CD4-positive, alpha-beta T cell (primary cell): ENCODE measurements at places on chromosomes 1 and 21. TPM values are rescaled to one million over a fixed set of nuclear protein-coding genes. Genes with fewer than 3 reads are reported as not detected.

TMEM63A gene
- total RNA-seq = 199 TPM

OR2M3 gene
- total RNA-seq = not detected

DNA sequence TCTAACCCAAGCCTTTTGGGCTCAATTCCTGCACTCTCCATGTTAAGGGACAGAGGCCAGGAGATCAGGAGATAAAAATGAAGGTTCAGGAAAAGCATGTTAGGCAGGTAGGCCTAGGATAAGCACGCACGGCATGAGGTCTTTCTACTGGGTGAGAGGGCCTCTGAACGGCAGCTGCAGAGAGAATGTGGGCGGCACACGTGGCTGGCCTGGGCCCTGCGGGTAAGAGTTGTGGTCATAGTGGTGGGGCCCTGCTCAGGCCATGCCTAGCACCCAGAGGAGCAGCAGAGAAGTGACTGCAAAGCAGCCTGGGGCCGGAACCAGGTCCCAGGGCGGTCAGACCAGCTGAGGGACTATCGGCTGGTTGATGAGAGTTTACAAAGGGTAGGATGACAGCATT, 7.5 kb upstream of the FOXO6 start:
- no peak for DNase-seq

DNA sequence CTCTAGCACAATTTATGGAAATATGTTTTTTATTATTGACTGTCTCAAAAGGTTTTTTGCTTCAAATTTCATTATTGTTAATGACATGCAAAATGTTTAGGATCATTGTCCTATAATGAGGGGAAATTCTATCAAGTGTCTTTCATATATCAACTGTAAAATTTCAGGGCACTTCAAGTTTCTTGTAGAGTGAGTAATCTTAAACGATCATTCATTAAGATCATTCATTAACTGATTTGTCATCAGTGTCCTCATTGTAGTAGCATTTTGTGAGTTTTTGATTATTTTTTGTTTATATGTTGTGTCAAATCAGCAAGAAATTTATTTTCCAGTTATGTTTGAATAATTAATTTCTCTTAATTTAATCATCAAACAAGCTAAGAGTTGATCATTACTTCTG, 111.8 kb upstream of the PRDX6 start:
- no peak for DNase-seq

- no peak for DNase-seq
Measured at GRCh38 chr1:53947172-53947907, 1.2 kb downstream of the LRRC42 start.

S100B gene
- 0.52 TPM for total RNA-seq

PGLYRP4 gene
- total RNA-seq = not detected

GRCh38 chr1:179883745-179884138, 1.7 kb downstream of the TOR1AIP1 start:
- peak; percentile 37 for DNase-seq

S100A6 gene
- 175 TPM for total RNA-seq

GRCh38 chr21:37449302-37449937, 82.8 kb downstream of the DYRK1A start:
- DNase-seq = no peak

CD1B gene
- total RNA-seq = not detected

FBXO2 gene
- 3.7 TPM for total RNA-seq

DNA sequence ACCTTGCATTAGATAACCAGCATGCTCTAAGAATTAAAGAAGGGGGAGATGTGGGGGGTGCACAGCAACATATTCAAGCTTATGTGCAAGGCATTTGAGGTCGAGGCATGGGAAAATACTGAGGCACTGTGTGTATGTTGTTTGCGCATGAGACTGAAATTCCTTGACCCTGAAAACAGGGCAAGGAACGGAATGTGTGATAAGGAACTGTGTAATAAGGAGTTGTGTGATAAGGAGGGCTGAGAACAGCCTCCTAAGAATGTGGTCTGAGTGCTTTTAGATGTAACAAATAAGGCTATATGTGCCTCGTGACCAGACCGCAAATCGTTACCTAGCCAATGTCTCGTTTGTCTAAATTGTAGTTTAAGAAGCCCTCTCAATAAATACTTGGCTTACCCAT, 26.5 kb upstream of the ITLN1 start:
- DNase-seq = no peak

- DNase-seq = no peak
Measured at GRCh38 chr1:151972542-151973248, 21.0 kb downstream of the S100A10 start.

GRCh38 chr1:203186446-203187303, at the start of gene CHI3L1:
Gene CHI3L1 (minus strand): TSS chr1:203186704. CDS start chr1:203186623, 81 bp downstream.
- DNase-seq = no peak

GRCh38 chr21:43805275-43805800, 16.0 kb downstream of the RRP1 start:
- DNase-seq = no peak

GRCh38 chr1:107677697-107678096, 287.3 kb downstream of the VAV3 start:
- no peak for DNase-seq

B3GALT2 gene
- total RNA-seq = 0.22 TPM

DNA sequence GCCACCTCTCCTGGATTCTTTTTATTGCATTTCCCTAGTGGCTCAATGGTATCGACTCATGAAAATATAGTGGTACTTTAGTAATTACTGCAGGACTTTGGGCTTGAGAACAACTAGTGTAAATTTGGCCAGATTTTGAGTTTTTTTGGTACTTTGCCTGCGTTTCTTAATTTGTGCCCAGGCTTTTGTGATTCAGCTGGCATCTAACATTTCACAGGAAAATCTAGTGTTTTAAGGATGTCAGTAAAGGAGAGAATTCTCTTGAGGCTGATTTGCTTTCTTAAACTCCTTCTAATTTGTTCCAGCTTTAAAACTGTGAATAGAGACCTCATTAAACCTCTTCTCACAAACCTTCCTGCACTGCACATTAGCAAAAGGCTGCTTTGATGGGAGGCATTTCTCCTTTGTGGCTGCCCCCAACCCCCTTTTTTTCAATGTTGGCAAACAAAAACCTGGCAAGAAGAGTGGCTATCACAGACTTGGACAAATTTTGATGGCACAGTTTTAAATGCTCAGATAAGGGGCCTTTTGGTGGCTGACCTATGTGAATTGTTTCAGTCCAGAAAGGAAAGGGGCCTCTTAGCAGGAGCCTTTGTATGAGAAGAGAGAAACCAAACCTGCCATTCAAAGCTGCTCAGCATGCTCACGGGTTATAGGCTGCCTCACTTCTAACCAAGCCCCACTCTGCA, 113.4 kb upstream of the RAVER2 start:
- no peak for DNase-seq

GRCh38 chr1:226134170-226135058, 52.1 kb downstream of the ACBD3 start:
- DNase-seq = no peak

GRCh38 chr1:8578132-8578877, 239.1 kb downstream of the RERE start:
- no peak for DNase-seq

LCE2A gene
- total RNA-seq = not detected

HSD11B1 gene
- total RNA-seq = not detected

DNA sequence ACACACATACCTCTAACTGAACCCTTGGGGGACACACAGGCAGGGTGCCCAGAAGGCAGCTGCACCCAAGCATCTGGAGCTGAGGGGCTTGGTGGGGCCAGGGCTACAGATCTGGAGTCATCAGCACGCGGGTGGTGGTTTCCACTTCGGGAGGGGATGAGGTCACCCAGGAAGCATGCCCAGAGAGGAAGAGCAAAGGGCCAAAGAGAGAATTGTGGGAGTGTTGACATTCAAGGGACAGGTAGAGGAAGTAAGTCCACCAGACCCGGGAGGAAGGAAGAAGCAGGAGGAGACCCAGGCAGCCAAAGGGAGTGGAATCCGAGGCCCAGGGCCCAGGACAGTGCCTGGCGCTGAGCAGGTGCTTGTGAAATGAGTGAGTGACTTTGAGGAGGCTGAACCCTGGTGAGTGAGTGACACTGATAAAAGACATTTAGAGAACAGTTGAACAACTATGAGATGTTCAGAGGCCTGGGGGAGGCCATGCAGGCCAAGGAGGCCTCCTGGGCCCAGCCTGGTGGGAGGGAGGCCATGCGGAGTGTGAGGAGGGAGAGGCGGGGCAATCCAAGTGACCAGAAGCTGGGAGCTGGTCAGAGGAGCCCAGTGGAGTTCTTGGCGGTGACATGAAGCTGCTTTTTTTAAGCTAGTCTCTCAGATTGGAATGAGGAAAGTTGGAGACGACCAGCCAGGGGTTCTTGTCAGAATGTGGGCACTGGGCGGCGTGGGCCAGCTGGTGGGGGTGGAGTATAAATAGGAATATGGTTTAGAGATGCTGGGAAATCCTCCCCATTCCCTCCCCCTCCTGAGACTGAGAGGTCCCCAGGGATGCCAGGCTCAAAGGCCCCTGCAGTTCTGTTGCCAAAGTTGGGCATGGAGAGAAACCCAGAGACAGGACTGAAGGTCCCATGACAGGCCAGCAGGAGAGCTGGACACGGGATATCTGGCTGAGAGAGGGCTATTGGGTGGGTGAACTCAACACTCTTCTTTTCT, 7.9 kb downstream of the CDK18 start:
- no peak for DNase-seq

- no peak for DNase-seq
Measured at GRCh38 chr1:175801979-175802378, 58.6 kb upstream of the TNR start.

- no peak for DNase-seq
Measured at GRCh38 chr1:160159846-160160245, 8.4 kb downstream of the ATP1A4 start.

- DNase-seq = no peak
Measured at GRCh38 chr1:89089962-89090361, 25.0 kb upstream of the GBP1 start.

DNA sequence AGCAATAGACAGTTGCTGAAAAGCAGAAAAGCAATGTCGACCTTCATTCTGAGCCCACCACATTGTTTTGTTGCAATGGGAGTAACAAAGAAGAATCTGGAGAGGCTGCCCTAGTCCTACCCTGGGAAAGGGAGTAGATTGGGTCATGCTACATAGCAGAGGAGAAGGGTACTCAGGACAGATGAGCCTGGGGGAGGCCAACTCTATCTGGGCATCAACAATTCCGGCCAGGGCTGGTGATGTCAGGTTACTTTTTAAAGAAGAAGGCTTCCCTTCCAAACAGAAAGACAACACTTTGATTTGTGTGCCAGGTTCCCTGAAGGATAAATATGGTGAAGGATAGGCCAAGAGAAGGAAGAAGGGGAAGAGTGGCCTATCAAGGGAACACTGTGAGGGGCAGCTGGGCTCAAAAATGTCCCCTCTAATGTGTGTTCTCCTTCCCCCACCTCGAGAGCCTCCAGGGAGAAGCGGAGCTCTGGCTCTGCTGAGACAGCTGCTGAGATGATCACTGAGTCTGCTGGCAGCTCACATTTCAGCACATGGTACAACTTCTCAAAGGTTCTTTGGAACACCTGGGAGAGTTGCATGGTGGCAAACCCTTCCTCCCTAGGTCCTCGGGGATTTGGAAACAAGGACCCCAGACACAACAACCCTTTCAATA, 3.2 kb upstream of the ADIPOR1 start:
- no peak for DNase-seq

IER5 gene
- 54.1 TPM for total RNA-seq

SYT14 gene
- not detected for total RNA-seq

DNA sequence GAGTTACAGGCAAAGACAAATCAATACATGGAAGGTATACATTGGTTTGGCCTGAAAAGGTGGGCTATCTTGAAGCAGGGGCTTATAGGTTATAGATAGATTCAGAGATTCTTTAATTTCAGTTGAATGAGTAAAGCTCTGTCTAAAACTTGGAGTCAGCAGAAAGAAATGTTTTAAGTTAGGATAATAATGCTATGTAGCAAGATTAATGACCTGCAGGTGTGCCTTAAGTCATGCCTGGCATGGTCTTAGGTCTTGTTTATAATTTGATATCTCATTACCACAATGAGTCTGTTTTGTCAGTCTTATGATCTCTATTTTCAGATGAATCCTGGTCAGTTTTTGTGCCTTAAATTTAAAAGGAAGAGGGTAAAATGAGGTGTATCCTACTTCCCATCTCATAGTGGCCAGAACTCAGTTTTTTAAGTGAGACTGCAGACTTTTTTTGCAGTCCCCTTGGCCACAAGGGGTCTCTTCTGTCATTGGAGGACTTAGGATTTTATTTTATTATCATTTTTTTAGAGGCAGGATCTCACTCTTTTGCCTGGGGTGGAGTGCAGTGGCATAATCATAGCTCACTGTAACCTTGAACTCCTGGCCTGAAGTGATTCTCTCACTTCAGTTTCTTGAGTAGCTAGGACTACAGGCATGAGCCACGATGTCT, 21.3 kb upstream of the PGBD2 start:
- DNase-seq = no peak

COL9A2 gene
- total RNA-seq = 3.0 TPM

GRCh38 chr1:223067914-223068313, 75.1 kb downstream of the TLR5 start:
- no peak for DNase-seq

- DNase-seq = no peak
Measured at GRCh38 chr1:49051647-49052046, 275.0 kb upstream of the BEND5 start.

LGR6 gene
- total RNA-seq = 0.45 TPM

- no peak for DNase-seq
Measured at GRCh38 chr1:227725046-227725445, 10.1 kb downstream of the JMJD4 start.

NEK2 gene
- not detected for total RNA-seq

- no peak for DNase-seq
Measured at GRCh38 chr1:228397966-228398365, 8.7 kb downstream of the TRIM11 start.

LCE1C gene
- total RNA-seq = not detected

DNA sequence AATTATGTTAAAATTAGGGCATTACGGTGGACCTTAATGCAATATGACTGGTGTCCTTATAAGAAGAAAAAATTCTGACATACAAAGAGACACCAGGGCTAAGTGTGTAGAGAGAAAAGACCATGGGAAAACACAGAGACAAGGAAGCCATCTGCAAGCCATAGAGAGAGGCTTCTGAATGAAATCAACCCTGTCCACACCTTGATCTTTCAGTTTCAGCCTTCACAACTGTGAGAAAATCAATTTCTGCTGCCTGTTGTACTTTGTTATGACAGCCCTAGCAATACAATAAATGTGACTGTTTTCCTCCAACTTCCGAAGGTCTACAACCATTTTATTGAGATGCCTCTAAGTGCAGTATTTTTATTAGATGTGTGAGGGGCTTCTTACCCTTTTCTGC, 1407.2 kb downstream of the MRPL39 start:
- no peak for DNase-seq

- no peak for DNase-seq
Measured at GRCh38 chr1:166969074-166969677, 6.2 kb downstream of the ILDR2 start.

CD34 gene
- not detected for total RNA-seq

GRCh38 chr1:39737546-39738169, 1.0 kb upstream of the PPIE start:
- DNase-seq = no peak

- DNase-seq = no peak
Measured at GRCh38 chr1:170765279-170765678, 101.3 kb downstream of the PRRX1 start.

GRCh38 chr1:91872559-91873081, 13.3 kb downstream of the TGFBR3 start:
- DNase-seq = no peak
